ENCODE measurements at places on chromosomes 5 and 9.

- no peak for DNase-seq
Observed at GRCh38 chr9:9099646-9100045, 1300.1 kb upstream of the DMAC1 start.

GRCh38 chr9:134066913-134067851 lies 644 bp downstream of the BRD3 start:
- no peak for DNase-seq

GRCh38 chr5:81853030-81853357 lies 102.1 kb upstream of the SSBP2 start:
- DNase-seq, result no peak

GRCh38 chr5:172548981-172549687 lies 91.9 kb upstream of the NEURL1B start:
- DNase-seq, result no peak

DNA sequence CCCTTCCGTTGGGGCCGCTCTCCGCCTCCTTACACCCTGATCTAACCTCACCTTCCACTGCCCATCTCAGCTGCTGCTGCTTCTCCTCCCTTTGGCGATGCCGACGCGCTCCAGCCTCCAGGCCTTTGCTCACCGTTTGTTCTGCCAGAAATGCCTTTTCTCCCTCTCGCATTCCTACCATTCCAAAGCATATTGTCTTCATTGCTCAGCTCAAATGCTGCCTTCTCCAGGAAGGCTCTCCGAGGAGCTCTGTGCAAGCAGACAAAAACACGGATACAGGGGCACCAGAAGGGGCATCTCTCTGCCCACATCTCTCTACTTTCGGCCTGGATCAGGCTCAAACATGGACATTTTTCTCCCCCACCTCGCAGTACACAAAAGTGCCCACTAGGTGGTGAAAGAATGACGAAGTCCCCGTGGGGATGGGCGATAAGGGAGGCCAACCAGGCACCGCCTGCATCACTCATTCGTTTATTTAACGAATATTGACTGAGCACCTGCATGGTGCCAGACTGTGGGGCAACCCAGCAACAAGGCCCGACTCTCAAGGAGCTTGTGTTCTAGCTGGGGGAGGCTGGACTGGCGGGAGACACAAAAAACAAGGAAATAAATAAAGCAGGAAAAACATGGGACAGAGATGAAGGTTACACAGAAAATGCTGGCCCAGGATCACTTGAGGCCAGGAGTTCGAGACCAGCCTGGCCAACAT lies 7.3 kb upstream of the GRHPR start:
- no peak for DNase-seq

DNA sequence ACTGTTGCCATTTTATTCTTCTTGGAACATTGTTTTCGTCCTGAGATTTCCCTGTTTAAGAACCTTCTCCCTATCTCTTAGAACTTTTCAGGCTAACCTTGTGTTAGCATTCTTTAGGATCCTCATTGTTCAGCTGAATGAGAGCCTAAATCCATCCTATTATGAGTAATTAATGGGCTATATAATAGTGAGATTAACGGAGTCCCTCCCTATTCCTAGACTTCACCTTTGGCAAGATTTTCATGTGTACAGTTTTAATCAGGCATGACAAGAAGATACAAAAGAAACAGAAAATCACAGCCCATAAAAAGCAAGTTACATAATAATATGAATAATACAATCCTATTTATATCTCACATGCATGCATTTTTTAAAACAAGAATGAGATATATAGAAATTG lies 9.1 kb upstream of the MSMP start:
- no peak for DNase-seq

DNA sequence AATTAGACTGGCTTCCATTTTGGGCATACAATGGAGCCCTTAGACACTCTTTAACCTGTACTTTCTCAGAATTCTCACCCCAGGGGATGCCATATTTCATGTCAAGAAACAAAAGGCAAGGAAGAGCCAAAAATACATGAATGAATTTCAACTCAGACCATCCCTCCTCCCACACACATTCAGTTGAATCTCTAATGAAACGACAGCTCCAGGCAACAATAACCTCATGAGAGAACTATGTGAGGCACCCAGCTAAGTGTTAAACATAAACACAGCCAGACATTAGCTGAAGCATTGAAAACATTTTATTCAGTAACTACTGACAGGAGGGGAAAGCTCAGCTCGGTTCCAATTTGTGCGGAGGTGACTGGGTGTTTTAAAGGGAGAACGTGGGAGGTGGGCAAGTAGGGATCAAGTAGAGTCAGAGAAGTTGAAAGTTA lies 1359.1 kb upstream of the CDH9 start:
- no peak for DNase-seq

DNA sequence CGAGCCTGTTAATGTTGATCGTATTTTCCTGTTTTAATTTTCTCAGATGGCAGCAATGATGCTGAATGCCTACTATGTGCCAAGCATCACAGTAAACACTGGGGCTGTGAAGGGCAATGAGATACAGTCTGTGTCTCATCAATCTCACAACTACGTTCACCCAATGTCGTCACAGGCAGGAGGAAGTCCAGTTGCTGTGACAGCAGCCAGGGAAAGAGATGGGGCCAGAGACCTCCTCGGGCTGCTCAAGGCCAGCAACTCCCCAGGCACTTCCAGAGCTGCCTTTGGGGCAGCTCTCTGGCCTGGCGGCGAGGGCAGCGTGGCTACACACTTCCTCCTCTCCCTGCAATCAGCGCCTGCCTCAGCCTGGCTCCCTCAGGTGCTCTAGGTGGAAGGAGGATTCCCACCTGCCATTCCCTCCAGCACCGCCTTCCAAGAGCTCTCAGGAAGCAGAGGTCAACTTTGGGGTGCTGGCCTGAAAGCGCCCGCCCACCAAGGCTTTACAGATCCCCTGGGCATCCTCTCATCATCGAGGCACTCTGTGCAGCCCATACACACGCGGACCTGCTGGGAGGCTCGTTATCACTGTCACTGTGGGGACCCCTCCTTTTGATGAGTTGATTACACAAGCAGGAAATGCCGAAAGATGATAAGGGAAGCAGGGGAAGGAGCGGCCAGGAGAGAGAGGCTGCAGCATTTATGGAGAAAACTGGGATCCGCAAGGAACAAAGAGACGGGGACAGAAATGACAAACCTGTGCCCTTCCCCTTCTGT lies 159.2 kb downstream of the ZDHHC21 start:
- DNase-seq, result no peak

- no peak for DNase-seq
Observed at GRCh38 chr9:100591139-100591538, 13.3 kb downstream of the CAVIN4 start.
